ENCODE measurements at places on chromosomes 1 and 21.

- no peak for DNase-seq
Observed at GRCh38 chr1:160707236-160708064, 4.2 kb downstream of the CD48 start.

DNA sequence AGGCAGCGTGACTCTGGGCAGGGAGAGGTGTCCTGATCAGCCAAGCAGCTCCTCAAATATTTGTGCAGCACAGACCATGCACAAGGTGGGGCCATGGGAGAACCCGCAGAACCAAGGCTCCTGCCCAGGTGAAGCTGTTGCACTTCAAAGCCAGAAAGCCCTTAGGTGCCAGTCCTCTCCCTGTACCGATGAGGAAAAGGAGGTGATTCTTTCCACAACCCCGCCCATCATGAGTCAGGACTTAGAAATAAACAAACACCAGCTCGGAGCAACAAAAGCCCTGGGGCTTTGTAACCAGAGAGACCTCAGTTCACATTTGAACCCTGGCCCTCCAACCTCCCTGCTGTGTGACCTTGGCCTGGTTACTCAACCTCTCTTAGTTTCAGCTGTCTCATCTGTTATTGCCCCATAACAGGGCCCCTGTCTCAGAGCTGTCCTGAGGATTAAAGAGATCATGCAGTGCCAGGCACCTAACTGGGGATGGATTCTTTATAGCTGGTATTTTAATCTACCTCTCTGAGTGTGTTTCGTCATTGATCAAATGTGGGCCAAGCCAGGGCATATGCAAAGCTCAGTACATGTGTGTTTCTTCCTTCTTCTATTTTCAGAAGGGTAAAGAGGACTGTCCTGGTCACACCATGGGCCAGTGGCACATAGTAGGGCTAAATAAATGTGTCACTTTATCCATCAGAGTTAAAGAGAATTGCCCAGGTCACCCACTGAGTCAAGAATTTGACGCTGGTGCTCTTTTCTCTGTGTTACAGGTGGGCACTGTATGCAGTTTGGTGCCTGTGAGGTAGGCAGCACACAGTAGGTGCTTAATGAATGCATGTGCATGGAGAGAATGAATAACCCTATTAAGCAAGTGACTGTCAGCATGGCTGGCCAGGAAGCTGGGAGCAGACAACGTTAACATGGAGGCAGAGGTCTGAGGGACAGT, 1.4 kb downstream of the LDLRAD1 start:
- DNase-seq, result no peak

- DNase-seq, result no peak
Observed at GRCh38 chr1:67745875-67746698, 61.1 kb downstream of the GADD45A start.

DNA sequence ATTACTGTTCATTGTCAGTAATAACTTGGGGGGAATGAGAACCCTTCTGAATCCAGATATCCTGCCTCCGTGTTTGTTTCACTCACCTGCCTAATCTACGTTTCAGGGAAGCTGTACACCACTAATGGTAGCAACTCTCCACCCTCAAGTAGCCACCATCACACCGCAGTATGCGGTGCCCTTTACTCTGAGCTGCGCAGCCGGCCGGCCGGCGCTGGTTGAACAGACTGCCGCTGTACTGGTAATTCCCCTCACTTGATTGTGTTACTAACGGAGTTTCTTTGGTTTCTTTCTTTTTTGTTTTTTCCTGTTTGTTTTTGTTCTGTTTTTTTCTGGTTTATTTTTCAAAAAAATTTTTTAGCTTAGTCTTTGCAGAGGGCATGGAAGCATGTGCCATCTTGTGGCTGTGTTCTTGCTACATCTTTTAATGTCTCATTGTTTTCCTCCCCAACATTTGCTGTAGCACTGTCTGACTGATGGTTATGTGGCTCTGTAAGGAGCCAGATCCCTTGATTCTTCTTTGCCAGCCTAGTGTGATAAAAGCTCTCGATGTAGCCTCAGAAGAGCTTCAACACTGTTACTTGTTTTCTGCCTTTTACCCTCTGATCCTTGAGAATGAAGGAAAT, 15.9 kb upstream of the OLFML3 start:
- DNase-seq, result no peak

DNA sequence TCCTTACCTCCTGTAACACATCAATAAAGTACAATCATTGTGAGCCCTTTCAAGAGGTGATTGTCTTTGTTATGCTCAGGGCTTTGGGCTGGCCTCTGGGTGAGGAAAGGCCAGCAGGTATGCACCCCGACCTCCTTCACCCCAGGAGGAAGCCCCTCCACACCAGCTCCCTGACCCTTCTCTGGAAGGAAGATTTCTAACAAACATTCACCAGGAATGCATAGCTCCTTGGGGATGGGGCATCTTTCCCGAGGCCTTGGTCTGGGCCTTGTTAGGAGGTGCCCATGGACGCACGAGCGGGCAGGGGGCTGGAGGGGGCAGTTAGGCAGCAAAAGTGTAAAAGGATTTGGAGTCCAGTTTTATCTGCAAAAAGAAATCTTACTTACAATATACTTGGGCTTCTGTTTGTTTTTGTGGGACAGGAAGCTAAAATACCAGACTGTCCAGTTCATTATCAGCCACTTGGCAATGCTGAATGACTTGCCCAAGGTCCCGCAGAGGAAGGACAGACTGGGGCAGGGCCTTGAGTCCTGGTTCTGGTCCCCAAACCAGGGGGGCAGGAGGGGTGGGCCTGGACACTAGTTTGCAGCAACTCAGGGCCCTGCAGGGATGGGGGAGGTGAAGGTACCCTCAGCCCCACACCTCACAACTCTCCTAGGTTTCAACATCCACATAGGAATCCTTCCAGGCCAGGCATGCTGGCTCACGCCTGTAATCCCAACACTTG, 10.1 kb downstream of the ZC3H12A start:
- no peak for DNase-seq

GRCh38 chr1:194658090-194658439, 1471.7 kb upstream of the B3GALT2 start:
- no peak for DNase-seq

GRCh38 chr1:25074351-25075227, 144.5 kb upstream of the RUNX3 start:
- no peak for DNase-seq

GRCh38 chr1:205377355-205377754, 20.6 kb upstream of the KLHDC8A start:
- DNase-seq, result no peak

DNA sequence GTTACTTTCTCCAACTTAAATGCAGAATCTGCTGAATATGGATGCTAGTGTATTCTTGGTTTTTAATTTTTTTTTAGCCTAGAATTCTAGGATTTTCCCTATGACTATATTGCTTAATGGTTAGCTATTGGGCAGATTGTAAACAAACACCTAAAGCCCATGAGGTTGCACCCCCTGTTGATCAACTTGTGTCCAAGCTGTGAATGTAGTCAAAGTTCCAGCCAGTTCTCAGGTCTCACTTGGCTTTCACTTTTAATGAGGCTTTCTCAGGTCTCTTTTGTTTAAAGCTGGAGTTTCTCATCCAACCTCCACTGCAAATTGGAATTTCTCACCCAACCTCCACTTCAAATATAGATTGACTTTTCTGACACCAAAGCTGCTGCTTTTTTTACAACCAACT, 35.9 kb downstream of the FCER1A start:
- DNase-seq, result no peak

GRCh38 chr1:168141871-168142385, 5.2 kb upstream of the GPR161 start:
- DNase-seq, result no peak

- no peak for DNase-seq
Observed at GRCh38 chr1:108141621-108142020, 58.5 kb downstream of the SLC25A24 start.

DNA sequence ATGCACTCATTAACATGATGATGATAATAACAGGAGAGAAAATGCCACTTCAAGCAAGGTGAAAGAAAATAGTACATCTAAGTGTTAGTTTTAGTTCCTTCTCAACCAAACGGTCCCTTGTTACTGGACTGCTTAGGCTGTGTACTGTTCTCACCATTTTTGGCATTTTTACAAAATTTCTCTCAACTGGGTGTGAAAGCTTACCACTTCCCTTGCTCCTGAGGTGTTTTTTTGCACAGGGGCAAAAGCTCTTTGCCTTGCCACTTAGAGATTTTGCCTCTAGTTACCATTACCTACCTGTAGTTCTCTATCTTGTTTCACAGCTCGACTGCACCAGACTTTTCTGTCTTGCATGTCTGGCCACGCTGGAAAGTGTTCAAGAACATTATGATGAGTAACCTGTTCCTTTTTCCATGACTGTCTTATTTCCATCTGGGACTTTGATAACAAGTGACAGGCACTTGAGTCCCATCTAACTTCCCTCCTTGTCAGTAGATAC, 10.7 kb downstream of the NEK7 start:
- DNase-seq, result no peak

DNA sequence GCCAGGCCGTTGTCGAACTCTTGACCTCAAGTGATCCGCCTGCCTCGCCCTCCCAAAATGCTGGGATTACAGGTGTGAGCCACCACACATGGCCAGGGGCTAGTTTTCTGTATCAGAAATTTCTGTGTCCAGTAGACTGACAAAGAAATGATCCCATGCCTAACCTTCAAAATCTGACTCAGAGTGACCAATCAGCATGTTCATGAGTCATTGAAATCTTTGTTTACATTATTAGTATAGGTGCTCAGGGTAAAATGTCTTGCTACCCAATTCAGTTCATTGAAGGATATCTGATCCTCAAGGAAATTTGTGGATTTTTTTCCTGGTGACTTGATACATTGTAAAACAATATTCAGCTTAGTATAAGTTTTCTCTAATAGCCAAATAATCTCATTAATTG, 11.0 kb upstream of the LDLRAD2 start:
- no peak for DNase-seq

DNA sequence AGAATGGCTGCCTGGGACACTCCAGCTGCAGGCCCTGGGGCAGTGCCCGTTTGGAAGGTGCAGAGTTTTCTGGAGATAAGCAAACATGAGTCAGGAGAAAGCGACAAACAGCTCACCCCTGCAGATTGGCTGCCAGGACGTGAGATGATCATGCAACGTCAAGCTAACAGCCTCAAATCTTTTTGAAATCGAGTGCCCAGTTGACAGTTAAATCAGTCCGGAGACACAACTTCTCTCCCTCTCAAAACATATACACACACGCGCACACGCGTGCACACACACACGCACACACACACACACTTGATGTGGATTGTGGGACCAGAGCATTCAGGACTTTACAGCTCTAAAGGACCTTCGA, 49.4 kb downstream of the TENT5C start:
- DNase-seq, result no peak

GRCh38 chr1:36166938-36167905, 11.3 kb downstream of the MAP7D1 start:
- DNase-seq, result no peak

All from stimulated activated CD4-positive, alpha-beta T cell treated with anti-CD3 and anti-CD28 coated beads, Interleukin-1b, Interleukin-23, amount 100 ng/mL, for 24 hours (primary cell).